ENCODE measurements at places on chromosomes 1 and 21.

DNA sequence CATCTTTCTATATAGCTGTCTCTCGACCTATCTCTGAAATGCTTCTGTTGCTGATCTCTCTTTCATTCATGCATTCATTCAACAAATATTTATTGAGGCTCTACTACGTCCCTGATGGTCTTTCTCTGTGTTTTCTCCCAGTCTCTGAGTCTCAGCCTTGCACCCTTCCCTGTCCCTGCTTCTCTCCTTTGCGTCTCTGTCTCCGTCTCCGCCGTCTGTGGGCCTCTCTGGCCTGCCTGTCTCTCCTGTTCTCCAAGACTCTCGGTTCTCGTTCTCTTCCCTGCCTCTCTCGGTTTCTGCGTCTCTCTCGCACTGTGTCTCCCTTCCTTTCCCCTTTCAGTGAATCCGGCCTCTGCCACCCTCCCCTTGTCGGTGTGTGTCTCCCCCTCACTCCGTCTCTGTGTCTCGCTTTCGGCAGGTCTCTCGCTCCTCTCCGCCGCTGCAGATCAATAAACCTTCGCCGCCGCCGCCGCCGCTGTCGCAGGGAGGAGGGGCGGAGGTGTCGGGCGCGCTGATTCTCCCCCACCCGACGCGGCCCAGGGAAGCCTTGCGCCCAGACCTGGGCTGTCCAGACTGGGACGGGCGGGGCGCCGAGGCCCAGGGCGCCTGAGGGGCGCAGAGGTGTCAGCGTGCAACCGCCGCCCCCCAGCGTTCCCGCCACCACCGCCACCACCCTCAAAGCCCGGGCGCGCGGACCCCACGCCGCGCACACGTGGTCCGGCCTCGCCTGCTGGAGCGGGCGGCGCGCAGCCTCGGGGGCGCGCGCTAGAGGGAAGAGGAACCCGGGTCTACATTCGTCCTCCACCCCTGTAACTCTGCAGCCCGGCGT lies 3.0 kb downstream of the EFNA3 start:
- peak; percentile 37 for DNase-seq

DNA sequence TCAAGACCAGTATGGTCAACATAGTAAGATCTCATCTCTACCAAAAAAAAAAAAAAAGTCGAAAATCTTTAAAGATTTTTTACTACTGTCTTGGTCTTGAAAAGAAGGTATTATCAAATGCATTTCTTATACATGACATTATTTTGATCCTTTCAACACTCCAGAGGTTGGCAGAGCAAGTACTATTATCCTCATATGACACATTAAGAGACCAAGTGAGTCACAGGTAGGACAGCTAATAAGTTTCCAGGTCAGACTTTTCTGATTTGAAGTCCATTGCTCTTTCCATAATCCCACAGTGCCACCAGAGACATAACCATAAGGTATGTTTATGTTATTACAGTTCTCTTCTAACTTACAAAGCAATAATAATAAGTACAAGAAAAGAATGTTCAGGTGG lies 15.2 kb downstream of the DBT start:
- DNase-seq = no peak

DNA sequence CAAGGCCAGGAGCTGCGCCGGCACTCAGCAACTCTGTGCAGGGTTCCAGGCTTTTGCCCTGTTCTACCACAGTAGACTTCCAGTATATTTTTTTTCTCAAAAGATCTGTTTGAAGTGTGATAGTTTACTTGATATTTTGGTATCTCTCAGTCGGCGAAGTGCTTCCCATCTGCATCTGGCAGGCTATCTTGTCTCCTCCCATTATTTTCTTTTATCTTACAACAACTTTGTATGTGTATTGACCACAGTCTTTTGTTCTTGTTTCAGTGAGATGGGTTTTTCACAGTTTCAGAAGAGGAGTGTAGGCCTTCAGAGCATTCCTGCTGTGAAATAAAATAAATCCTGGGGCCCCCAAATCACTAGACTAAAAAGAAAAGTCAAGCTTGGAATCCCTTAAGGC lies 292.9 kb downstream of the PTGER3 start:
- no peak for DNase-seq

- DNase-seq = no peak
Observed at GRCh38 chr1:54421101-54421504, 14.9 kb upstream of the SSBP3 start.

DNA sequence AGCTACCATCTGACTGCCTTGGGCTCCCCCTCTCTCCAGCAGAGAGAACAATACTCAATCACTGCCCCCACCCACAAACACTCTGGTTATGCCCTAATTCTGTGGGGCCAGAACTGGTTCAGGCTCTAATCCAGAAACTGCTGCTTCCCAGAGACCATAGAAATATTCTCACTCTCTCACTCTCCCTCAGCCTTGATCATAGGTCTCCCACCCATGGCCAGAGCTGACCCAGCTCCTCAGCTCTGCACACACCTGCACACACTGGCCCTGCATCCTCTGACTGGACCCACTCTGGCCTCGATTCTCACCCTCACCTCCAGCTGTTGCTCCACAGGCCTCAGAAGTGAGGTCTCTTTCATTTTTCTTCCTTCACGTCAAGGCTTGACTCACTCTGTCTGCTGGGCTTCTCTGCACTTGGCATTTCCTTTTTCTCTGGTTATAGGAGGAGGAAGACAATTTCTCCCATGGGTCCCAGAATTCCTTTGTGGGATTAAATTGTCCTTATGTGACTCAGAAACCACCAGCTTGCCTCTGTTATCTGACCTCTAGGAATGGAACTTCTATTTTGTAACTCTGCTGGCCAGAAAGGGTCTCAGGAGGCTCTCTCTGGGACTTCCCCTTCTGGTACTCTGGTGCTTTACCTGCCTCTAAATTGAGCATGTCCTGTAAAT lies 15.6 kb upstream of the ZMYM6 start:
- DNase-seq = no peak

DNA sequence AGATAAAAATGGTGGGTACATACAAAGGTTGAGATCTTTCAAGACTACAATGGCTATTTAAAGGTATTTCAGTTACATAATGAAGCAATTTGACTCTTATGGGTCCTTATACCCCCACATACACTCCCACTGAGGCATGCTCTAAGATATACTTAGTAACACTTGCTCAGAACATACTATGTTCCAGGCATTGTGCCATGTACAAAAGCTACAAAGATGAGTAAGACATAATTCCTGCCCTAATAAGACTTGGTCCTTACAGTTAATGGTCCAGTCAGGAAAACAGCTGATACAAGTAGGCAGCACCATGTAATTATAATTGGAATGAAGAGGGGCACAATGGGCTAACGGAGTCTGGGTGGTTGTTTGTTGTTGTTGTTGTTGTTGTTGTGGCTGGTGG lies 166.7 kb upstream of the BEND5 start:
- DNase-seq = no peak

- DNase-seq = no peak
Observed at GRCh38 chr1:20322825-20323612, 32.3 kb downstream of the VWA5B1 start.

DNA sequence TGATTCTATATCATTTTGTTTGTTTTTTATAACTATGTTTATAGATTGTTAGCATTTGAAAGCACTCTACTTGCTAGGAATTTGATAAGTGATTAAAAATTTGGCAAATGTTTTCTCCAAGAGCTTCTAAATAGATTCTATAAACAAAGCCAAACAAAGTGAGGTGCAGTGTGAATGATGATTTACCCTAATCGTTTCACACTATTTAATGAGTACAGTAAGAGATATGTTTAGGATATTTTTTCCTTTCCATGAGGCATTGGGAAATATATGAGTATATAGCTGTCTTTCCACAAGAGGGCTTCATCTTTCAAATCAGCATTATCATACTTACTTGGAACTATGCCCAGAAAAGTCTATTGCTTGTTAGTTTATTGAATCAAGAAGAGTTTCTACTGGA lies 277.0 kb upstream of the BRINP3 start:
- no peak for DNase-seq

Measured in right hindlimb (tissue), 1 donor.